SK-N-SH treated with all-trans-retinoic acid at 6 μM for 48 hours (cell line): ENCODE measurements at places on chromosomes 16 and 17.

DNA sequence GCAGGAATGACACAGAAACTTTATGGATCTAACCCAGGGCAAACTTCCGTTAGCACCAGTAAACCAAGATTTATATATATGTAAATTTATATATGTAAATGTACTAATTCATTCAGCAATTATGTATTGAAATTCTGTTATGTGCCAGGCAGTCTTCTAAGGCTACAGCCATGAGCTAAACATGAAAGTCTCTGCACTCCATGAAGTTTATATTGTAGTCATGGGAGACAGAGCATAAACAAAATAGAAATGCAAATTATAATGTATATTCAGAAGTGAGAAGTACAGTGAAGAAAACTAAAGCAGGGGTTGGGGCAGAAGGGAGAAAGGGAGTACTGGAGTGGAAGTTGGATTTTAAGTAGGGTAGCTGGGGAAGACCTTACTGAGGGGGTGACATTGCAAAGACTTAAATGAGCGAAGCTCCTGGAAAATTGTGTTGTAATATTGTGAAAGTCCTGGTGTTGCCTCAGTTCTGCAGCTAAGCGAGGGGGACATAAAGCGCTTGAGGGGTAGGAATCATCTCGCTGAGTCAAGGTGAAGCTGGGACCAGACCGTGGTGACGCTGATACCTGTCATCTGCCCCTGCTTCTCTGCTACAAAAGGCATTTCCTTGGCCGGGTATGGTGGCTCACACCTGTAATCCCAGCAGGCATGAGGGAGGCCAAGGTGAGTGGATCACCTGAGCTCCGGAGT is 64.8 kb downstream of the YPEL2 start:
- ATAC-seq = no peak

DNA sequence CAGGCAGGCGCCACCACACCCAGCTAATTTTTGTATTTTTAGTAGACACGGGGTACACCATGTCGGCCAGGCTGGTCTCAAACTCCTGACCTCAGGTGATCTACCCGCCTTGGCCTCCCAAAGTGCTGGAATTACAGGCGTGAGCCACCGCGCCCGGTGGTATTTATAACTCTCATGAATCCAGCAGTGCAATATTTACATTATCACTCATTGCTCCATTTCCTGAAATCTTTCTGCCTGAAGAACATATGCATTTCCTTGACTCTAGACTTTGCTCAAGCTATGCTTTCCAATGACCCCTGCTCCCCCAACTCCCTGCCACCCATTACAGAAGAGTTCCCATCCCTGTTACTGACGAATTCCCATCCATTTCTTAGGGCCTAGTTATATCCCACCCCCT is 19.7 kb upstream of the NDUFAB1 start:
- ATAC-seq = no peak

- ATAC-seq = peak; percentile 54
These were observed at the start of gene TLCD1 for GRCh38 chr17:28726226-28726626. TSS of gene TLCD1 (minus strand) at chr17:28726233. CDS start at chr17:28726097, 136 bp downstream.

DNA sequence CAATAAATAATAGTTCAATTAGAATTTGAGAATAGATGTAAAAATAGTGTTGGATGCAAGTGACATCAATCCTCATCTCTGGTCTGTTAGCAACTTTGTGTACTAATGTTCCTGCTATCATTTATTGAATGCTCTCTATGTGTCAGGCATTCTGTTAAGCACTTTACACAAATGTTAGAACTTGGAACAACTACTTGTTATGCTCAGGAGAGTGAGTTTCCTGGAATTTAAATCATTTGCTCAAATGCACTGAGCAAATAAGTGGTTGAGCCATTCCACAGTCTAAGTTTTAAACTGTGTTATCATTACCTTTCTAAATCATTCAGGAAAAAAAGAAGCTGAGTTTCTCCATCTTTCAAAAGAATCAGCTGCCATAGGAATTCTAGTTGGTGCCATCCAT is 1327.3 kb upstream of the GOT2 start:
- ATAC-seq = no peak

GRCh38 chr17:50565402-50566350 is 5.2 kb downstream of the CACNA1G start:
- peak; percentile 1; the same call in 1 of the 3 replicates for ATAC-seq

DNA sequence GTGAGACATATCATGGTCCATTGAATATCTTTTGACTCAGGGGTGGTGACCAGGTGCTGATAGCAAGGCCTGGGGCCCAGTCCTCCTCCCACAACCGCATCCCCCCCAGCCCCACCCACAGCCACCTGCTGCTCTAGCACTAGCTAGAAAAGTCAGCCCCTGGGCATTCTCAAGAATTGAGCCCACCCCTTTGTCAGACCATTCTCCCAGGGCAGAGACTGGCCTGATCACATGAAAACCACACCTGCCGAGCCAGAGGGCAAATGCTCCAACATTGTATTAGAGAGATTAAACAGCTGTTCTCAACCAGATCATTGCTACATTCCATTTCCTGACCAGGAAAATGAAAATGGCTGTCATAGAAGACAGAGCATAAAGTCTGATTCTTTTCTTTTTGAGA is 62.4 kb downstream of the RAB11FIP4 start:
- no peak for ATAC-seq

DNA sequence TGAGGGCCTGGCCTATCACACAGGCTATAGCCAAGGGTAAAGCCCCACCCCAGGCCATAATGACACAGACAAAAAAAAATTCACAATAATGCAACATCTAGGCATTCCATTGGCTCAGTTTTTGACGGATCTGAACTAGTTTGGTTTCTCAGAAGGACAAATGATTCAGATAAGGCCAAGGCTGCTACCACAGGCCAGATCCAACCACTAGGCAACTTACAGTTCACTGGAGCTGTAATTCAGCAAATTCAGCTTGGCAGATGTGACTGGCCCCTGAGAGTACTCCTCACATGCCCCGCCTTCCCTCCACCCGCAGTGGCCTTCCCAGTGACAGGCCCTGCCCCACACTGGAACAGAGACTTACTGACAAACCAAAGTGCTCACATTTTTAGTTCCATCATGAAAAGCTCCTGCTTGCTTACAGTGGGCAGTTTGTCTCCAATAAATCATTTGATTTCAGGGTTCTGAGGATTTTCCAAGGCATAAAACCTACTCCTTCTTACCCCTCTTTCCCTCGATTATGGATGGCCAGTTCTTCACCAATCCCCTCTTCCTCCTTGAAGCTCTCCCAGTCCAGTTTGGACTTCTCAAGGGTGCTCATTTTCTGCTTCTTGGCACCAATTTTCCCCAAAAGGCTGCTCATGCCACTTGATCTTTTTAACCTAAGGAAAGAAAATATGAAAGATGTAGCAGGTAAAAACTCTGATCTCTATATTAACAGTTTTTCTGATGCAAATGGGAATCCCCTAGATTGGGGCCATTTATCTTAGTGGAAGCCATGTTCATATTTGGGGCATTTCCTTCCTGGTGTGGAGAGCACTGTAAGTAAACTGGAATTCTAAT is 53.3 kb upstream of the BCAR1 start:
- ATAC-seq = peak; percentile 47

- ATAC-seq = no peak
These were observed 343.3 kb downstream of the SEC14L1 start for GRCh38 chr17:77484111-77484510.

- ATAC-seq = no peak
These were observed 21.0 kb upstream of the SLC12A3 start for GRCh38 chr16:56844056-56844455.

GRCh38 chr16:58831386-58831785 is 97.3 kb upstream of the GOT2 start:
- ATAC-seq = no peak
